NCI-H2227 treated with DMSO at 0.1 percent for 48 hours (cell line): ENCODE measurements at places on chromosomes 3 and 15.

DNA sequence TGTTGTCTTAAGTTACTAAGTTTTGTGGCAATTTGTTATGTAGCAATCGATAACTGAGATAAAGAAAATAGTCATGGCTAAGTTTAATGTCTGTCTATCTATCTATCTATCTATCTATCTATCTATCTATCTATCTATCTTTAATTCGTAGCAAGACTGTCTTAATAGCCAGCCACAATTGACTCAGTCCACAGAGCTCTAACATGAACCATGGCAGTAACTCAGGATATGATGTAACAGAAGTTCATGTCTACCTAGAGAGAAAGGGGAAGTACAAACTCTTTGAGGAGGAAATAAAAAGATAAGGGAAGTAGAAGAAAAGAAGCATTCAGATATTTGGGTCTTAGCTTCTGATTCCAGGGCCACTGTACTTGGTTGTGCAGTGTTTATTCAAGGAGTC is 61.5 kb upstream of the FNDC3B start:
- no peak for DNase-seq

- DNase-seq, result peak; percentile 34
Observed at GRCh38 chr15:48861813-48862431, 16.0 kb upstream of the EID1 start.

- DNase-seq, result peak; percentile 55
Observed at GRCh38 chr3:178088963-178089362, 447.3 kb upstream of the KCNMB2 start.

- DNase-seq, result no peak
Observed at GRCh38 chr3:149954812-149955211, 15.9 kb downstream of the PFN2 start.

GRCh38 chr15:99174567-99175395 is 69.9 kb downstream of the SYNM start:
- DNase-seq, result no peak

DNA sequence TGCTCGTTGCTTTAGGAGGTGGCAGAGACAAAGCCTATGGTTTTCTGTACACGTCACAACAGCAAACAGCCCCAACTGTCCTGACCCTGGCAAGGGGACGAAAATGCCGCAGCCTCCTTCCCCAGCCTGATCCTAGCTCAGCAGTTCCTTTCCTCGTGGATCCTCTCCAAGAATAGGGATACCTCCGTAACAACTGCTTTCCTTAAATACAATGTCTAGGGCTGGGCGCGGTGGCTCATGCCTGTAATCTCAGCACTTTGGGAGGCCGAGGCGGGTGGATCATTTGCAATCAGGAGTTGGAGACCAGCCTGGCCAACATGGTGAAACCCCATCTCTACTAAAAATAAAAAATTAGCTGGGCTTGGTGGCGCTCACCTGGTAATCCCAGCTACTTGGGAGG is 17.0 kb downstream of the MAP6D1 start:
- DNase-seq, result no peak

GRCh38 chr3:129314386-129315222 is 35.9 kb downstream of the HMCES start:
- DNase-seq, result peak; percentile 82

DNA sequence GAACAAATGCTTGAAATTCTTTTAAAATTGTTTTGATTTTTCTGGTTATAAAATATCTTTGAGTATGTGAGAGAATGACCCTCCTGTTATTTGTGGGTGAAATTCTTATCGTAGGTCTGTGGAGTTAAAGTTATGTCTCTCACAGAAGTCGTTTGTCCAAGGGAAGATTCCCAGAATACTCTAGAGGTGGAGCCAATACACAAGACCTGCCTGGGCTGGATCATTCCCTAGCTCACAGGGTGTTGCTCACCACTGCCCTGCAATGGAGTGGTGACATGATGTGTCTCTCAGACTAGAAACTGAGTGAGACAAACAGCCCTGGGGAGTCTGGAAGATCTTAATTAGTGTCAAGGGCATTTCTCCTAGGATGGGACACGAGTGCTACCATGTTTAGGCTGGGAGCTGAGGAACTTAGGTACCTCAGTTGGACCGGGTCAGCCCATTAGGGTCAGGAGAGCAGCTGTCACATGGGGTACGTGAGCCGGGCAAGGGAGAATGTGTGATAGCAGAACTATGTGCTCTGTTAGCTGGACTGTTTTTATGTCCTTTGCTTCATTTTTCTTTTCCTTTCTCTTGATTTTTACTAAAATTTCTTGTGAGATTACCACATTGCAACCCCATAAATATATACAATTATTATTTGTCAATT is 53.6 kb upstream of the MYO5C start:
- no peak for DNase-seq

DNA sequence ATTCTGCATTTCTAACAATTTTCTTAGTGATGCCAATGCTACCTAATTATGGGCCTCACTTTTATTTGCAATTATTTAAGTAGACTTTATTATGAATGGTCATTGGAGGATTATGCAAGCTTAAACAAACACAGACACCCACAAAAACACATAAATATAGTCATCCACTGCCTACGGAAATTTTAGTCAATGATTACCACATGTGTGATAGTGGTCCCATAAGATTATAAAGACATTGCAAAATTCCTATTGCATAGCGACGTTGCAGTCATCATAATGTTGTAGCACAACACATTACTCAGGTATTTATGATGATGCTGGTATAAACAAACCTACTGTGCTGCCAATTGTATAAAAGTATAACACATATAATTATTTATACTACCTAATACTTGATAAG is 247.8 kb upstream of the ALCAM start:
- DNase-seq, result no peak

DNA sequence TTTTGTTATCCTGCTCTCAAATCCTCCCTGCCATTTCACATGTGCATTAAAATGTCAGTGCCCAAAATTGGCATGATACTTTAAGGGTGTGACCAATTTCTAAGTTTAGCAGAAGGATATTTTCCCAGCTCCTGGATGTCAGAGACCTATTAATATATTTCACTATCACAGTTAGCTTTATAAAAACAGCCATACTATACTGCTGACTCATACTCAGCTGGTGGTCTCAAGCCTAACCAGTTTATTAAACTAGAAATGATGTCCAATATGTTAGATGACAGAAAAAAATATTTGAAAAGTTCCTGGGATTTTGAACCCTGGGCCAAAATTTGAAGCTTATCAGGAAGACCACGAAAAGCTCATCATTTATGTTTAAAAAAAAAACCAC is 60.9 kb upstream of the ZNF280D start:
- DNase-seq, result no peak
